Central memory CD8-positive, alpha-beta T cell (primary cell): ENCODE measurements at places on chromosomes 3 and 15.

GRCh38 chr3:7565574-7565973 lies 704.7 kb downstream of the GRM7 start:
- H3K27me3 ChIP-seq: no peaks in the 10 kb centered on the region
- H3K4me3 ChIP-seq: no peak overlapping the region
- no peak for DNase-seq
- H3K36me3 ChIP-seq: no peaks in the 10 kb centered on the region
- H3K27ac ChIP-seq: no peak overlapping the region

GRCh38 chr3:99920481-99921376 lies 103.1 kb downstream of the CMSS1 start:
- no peaks in the 10 kb centered on the region for H3K27me3 ChIP-seq
- no peak for DNase-seq

- peaks cover 3% of the 10 kb centered on the region for H3K36me3 ChIP-seq
- peaks cover 11% of the 10 kb centered on the region for H3K4me1 ChIP-seq
- H3K4me3 ChIP-seq: peak overlapping the region; percentile 71
- H3K27me3 ChIP-seq: no peaks in the 10 kb centered on the region
- peak overlapping the region; percentile 42 for H3K27ac ChIP-seq
These were observed 32.1 kb downstream of the DNASE1L3 start for GRCh38 chr3:58178528-58179234.

DNA sequence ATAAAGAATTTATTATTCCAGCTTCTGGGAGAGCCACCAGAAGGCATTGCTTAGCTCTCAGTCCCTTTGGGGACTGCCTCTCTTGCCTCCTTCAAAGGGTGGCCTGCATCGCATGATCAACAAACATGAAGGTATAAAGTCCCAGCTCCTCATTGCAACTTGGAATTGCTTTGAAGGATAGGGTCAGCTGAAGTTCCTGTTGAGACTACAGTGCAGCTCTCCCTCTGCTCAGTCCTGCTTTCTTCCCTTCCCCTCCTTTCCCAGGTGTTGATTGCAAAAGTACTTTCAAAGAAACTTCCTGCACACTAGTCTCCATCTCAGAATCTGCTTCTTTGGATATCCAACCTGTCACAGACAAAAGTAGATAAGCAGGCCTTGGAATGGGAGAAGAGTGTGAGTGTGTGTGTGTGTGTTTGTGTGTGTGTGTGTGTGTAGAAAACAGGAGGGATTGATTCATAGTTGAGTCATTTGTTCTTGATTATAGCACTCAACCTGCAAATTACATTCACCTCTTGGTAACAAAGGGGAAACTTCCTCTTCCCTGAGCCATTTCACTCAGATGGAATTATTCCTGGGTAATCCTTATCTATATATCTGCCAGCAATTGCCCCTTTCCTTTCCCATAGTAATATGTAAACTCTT lies 13.7 kb downstream of the CCR8 start:
- no peak overlapping the region for H3K27ac ChIP-seq
- H3K4me1 ChIP-seq: no peaks in the 10 kb centered on the region
- no peak overlapping the region for H3K4me3 ChIP-seq
- no peaks in the 10 kb centered on the region for H3K36me3 ChIP-seq
- no peaks in the 10 kb centered on the region for H3K27me3 ChIP-seq

DNA sequence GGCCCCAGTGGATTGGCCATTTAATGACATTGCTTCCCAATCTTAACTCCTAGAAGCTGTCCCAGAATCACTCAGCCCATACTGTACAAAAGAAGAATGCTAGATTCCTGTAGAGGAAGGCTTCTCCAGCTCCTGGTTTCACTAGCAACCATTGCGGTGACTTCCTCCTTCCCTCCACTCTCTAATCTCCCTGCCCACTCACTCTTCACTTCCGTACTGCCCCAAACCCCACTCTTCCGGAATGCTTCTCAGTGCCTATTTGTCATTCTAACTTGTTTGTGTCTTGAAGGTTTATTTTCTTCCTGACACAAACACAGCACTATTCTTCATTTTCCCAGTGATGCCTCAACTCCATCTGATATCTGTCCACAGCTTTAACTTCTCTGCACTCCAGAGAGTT lies 97.1 kb upstream of the SPATA16 start:
- no peaks in the 10 kb centered on the region for H3K4me1 ChIP-seq
- DNase-seq: no peak
- H3K36me3 ChIP-seq: no peaks in the 10 kb centered on the region
- H3K27me3 ChIP-seq: no peaks in the 10 kb centered on the region

DNA sequence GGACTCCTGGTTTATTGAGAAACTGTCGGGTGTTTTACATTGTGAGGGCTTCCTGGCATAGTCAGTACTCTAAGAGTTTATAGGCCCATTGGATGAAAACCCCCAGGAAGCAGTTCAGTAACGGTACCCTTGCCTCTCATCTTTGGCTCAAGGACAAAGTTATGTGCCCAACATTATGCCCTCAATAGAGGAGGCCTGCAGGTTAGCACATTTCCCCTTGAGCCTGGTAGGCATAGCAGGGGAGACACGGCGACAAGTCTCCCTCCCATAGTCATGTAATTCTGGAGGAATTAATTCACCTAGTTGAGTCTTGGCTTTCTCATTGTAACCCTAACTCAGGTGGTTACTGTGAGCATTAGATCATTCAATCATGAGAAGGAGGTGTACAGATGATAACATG lies 60.5 kb downstream of the GHSR start:
- peaks cover 2% of the 10 kb centered on the region for H3K36me3 ChIP-seq
- DNase-seq: no peak
- no peak overlapping the region for H3K27ac ChIP-seq
- no peaks in the 10 kb centered on the region for H3K27me3 ChIP-seq

- H3K36me3 ChIP-seq: peaks cover 2% of the 10 kb centered on the region
- no peak overlapping the region for H3K4me3 ChIP-seq
- H3K27ac ChIP-seq: no peak overlapping the region
These were observed 161.4 kb downstream of the WNT7A start for GRCh38 chr3:13718436-13718835.

- H3K4me1 ChIP-seq: no peaks in the 10 kb centered on the region
- no peak overlapping the region for H3K27ac ChIP-seq
- H3K27me3 ChIP-seq: no peaks in the 10 kb centered on the region
- H3K4me3 ChIP-seq: no peak overlapping the region
- DNase-seq: no peak
These were observed 651.5 kb upstream of the ADAMTS9 start for GRCh38 chr3:65339192-65339740.

GRCh38 chr3:20141851-20142250 lies 44.2 kb downstream of the SGO1 start:
- H3K4me1 ChIP-seq: no peaks in the 10 kb centered on the region
- H3K27ac ChIP-seq: peak overlapping the region; percentile 29
- no peak for DNase-seq
- peaks cover 36% of the 10 kb centered on the region for H3K36me3 ChIP-seq
- H3K27me3 ChIP-seq: no peaks in the 10 kb centered on the region

- H3K27ac ChIP-seq: no peak overlapping the region
- DNase-seq: no peak
- no peaks in the 10 kb centered on the region for H3K4me1 ChIP-seq
- peaks cover 9% of the 10 kb centered on the region for H3K27me3 ChIP-seq
- no peak overlapping the region for H3K4me3 ChIP-seq
These were observed 22.5 kb upstream of the MB21D2 start for GRCh38 chr3:192940129-192940528.

- no peak overlapping the region for H3K27ac ChIP-seq
- DNase-seq: no peak
- H3K4me1 ChIP-seq: no peaks in the 10 kb centered on the region
- no peak overlapping the region for H3K4me3 ChIP-seq
- no peaks in the 10 kb centered on the region for H3K27me3 ChIP-seq
These were observed 37.0 kb downstream of the PARP16 start for GRCh38 chr15:65249641-65250040.

- no peak overlapping the region for H3K27ac ChIP-seq
- no peaks in the 10 kb centered on the region for H3K27me3 ChIP-seq
- no peak for DNase-seq
- no peak overlapping the region for H3K4me3 ChIP-seq
- H3K4me1 ChIP-seq: no peaks in the 10 kb centered on the region
- H3K36me3 ChIP-seq: peaks cover 5% of the 10 kb centered on the region
These were observed 9.1 kb downstream of the CLCN2 start for GRCh38 chr3:184352149-184352785.

- H3K27ac ChIP-seq: no peak overlapping the region
- H3K4me1 ChIP-seq: peaks cover 35% of the 10 kb centered on the region
- no peak for DNase-seq
- H3K36me3 ChIP-seq: peaks cover 7% of the 10 kb centered on the region
- H3K4me3 ChIP-seq: no peak overlapping the region
These were observed 5.6 kb downstream of the CCR1 start for GRCh38 chr3:46202535-46202934.

DNA sequence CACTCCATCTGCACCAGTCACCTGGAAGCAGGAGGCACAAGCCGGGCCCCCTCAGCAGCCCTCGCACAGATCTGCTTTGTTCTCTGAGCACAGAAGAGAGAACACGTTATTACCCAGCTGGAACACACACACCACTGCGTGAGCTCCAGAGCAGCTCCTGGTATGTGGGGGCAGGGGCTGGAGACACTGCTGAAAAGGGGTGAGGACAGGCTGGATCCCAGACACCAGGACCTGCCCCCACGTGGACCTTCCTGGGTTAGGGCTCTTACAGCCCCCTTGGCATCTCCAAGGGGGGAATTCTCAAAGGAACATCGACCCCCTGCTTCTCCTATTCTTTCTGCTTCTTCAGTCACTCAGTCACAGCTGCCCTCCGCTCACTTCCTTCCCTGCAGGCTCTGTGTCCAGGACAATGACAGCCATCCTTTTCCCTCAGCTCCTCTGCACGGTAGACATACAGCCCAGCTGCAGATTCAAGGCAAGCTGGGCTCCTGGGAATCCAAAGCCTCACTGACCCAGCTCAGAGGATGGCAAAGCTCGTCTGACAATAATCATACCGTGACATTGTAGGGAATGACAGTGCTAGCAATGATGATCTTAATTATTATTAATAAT lies 33.7 kb downstream of the PRR20G start:
- H3K36me3 ChIP-seq: no peaks in the 10 kb centered on the region
- no peaks in the 10 kb centered on the region for H3K4me1 ChIP-seq
- H3K27me3 ChIP-seq: peaks cover 63% of the 10 kb centered on the region
- no peak for DNase-seq

DNA sequence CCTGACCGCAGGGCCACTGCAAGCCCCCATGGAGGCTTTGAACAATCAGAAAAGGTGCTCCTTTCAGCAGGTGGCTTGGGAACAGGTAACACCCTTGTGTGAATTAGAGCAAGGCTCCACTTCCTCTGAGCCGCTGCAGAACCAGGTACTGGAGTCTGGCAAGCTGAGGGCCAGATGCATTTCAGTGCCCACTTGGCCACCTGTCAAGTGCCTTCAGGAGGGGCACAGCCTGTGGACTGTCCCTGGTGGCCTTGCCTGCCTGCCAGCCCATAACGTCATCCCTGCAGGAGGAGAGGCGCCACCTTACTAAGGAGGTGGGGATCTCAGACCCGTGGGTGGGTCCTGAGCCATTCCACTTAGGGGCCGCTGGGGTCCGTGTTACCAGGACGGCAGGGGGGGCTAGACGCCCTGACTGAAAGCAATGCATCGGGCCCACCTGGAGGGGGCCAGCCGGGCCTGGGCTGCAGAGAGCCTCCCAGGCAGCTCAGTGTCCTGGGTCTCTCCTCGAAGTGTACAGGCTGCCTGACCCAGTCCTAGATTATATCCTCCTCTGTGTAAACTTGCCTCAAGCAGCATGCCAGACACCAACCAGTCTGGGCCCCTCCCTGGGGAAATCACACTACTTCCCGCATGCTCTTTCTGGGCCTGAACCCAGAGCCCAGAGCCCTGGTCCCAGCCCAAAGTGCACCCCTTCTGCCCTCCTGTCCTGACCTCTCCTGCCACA lies 16.1 kb downstream of the SPTBN5 start:
- H3K4me3 ChIP-seq: no peak overlapping the region
- H3K36me3 ChIP-seq: no peaks in the 10 kb centered on the region
- peaks cover 16% of the 10 kb centered on the region for H3K4me1 ChIP-seq
- peaks cover 24% of the 10 kb centered on the region for H3K27me3 ChIP-seq
- H3K27ac ChIP-seq: no peak overlapping the region
- no peak for DNase-seq
